Tibial nerve (tissue), 4 donors: ENCODE measurements at places on chromosomes 4 and X.
A peak's percentile ranks its signal among the peaks of the same experiment; 100 is the strongest.

GRCh38 chr4:92969650-92970379, 666.0 kb downstream of the GRID2 start:
- H3K4me1 ChIP-seq = peaks cover 12% of the 10 kb centered on the region
- H3K27me3 ChIP-seq = no peaks in the 10 kb centered on the region
- DNase-seq = no peak
- H3K27ac ChIP-seq = no peak overlapping the region
- no peaks in the 10 kb centered on the region for H3K36me3 ChIP-seq
- H3K4me3 ChIP-seq = no peak overlapping the region

- peak overlapping the region; percentile 36 for H3K4me3 ChIP-seq
- H3K27me3 ChIP-seq = no peaks in the 10 kb centered on the region
- no peaks in the 10 kb centered on the region for H3K36me3 ChIP-seq
- no peak overlapping the region for H3K27ac ChIP-seq
- H3K4me1 ChIP-seq = no peaks in the 10 kb centered on the region
These were observed 407.9 kb downstream of the PCDH18 start for GRCh38 chr4:137124278-137124932.

- no peaks in the 10 kb centered on the region for H3K36me3 ChIP-seq
- no peaks in the 10 kb centered on the region for H3K4me1 ChIP-seq
- H3K27ac ChIP-seq = no peak overlapping the region
- DNase-seq = no peak
- H3K27me3 ChIP-seq = no peaks in the 10 kb centered on the region
These were observed 156.4 kb downstream of the AMELX start for GRCh38 chrX:11449613-11450012.

- no peak for DNase-seq
- H3K4me3 ChIP-seq = no peak overlapping the region
- no peaks in the 10 kb centered on the region for H3K36me3 ChIP-seq
- no peak overlapping the region for H3K27ac ChIP-seq
These were observed 146.7 kb downstream of the TET2 start for GRCh38 chr4:105293360-105293759.

DNA sequence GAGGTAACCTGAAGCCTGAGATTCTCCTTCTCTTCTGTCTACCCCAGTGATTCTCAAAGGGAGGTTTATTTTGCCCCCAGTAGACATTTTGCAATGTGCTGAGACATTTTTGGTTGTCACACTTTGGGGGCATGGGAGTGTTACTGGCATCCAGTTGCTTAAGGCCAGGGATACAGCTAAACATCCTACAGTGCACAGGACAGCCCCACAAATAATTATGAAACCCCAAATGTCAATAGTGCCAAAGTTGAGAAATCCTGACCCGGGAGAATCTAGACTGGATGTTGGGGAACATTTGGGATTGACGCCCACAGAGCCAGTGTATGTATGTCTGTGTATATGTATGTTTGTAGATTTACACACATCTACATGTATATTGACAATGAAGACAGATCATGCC, 13.2 kb downstream of the MID1 start:
- H3K4me1 ChIP-seq = no peaks in the 10 kb centered on the region
- no peaks in the 10 kb centered on the region for H3K27me3 ChIP-seq
- H3K27ac ChIP-seq = no peak overlapping the region
- no peak for DNase-seq
- H3K36me3 ChIP-seq = no peaks in the 10 kb centered on the region

DNA sequence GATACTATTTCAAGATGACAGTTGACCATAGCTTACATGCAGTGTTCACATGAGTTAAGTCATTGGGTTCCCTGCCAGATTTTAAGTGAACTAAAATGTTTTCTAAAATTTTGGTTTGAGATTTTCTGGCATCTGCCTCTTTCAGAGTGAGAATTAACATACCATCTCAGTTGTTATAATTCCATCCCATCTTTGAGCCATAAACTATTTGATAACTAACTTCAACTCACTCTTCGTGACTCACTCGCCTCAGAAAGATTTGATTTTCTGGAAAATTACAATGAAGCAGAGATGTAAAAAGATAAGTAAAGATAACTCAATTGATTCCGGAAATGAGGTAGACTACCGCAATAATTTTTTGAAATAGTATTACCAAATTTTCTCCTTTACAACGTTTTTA, 61.8 kb downstream of the HMGB2 start:
- H3K36me3 ChIP-seq = no peaks in the 10 kb centered on the region
- no peak overlapping the region for H3K27ac ChIP-seq
- DNase-seq = no peak
- no peak overlapping the region for H3K4me3 ChIP-seq
- no peaks in the 10 kb centered on the region for H3K4me1 ChIP-seq
- no peaks in the 10 kb centered on the region for H3K27me3 ChIP-seq

DNA sequence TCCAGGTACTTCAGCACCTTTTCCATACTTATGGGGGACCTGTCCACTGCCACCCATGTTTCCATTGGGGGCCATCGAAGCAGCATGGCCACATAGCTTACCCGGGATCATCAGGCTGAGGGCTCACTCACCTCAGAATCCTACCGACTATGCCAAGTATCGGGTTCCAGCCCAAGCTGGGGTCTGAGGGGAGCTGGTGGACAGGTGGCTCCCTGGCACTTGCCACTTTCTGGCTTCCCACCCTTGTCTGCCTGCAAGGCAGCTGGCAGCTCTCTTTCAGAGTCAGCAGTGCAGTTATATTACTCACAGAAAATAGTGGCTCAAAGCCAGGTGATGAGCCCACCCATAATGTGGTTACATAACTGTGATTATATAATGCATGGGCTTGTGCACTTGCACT, 1153.8 kb downstream of the STIM2 start:
- H3K36me3 ChIP-seq = no peaks in the 10 kb centered on the region
- no peaks in the 10 kb centered on the region for H3K4me1 ChIP-seq
- no peak overlapping the region for H3K4me3 ChIP-seq
- no peak overlapping the region for H3K27ac ChIP-seq
- no peaks in the 10 kb centered on the region for H3K27me3 ChIP-seq

DNA sequence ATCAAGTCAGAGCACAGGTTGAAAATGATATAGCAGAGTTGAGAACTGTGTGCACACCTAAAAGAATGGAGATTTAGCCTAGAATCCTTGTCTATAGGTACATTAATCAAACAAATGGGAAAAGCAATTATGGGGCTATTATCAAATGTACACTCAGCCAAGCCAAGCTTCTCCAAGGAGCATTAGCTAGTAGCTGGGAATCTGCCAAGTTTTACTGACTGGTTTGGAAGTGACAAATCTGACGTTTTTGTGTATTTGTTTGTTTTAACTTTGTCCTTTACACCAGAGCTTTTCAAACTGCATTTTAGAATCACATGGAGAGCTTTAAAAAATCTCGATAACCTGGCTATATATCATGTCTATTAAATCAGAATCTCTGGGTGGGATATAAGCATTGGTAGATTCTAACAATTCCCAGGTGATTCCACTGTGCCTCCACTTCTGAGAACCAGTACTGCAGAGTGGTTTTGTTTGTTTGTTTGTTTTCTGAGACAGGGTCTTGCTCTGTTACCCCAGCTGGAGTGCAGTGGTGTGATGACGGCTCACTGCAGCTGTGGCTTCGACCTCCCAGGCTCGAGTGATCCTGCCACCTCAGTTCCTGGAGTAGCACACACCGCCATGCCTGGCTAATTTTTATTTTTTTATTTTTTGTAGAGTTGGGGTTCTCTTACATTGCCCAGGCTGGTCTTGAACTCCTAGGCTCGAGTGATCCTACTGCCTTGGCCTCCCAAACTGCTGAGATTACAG, 279.8 kb downstream of the UNC5C start:
- H3K4me3 ChIP-seq = no peak overlapping the region
- no peak for DNase-seq
- H3K4me1 ChIP-seq = no peaks in the 10 kb centered on the region
- H3K36me3 ChIP-seq = no peaks in the 10 kb centered on the region
- H3K27me3 ChIP-seq = no peaks in the 10 kb centered on the region
- no peak overlapping the region for H3K27ac ChIP-seq

GRCh38 chr4:152085657-152086056, 324.9 kb upstream of the GATB start:
- no peaks in the 10 kb centered on the region for H3K4me1 ChIP-seq
- H3K27me3 ChIP-seq = no peaks in the 10 kb centered on the region
- no peak overlapping the region for H3K27ac ChIP-seq
- no peak overlapping the region for H3K4me3 ChIP-seq
- H3K36me3 ChIP-seq = no peaks in the 10 kb centered on the region

- no peak overlapping the region for H3K4me3 ChIP-seq
- no peak overlapping the region for H3K27ac ChIP-seq
- DNase-seq = no peak
- H3K36me3 ChIP-seq = no peaks in the 10 kb centered on the region
These were observed 83.4 kb upstream of the KLHL13 start for GRCh38 chrX:118199997-118200396.

DNA sequence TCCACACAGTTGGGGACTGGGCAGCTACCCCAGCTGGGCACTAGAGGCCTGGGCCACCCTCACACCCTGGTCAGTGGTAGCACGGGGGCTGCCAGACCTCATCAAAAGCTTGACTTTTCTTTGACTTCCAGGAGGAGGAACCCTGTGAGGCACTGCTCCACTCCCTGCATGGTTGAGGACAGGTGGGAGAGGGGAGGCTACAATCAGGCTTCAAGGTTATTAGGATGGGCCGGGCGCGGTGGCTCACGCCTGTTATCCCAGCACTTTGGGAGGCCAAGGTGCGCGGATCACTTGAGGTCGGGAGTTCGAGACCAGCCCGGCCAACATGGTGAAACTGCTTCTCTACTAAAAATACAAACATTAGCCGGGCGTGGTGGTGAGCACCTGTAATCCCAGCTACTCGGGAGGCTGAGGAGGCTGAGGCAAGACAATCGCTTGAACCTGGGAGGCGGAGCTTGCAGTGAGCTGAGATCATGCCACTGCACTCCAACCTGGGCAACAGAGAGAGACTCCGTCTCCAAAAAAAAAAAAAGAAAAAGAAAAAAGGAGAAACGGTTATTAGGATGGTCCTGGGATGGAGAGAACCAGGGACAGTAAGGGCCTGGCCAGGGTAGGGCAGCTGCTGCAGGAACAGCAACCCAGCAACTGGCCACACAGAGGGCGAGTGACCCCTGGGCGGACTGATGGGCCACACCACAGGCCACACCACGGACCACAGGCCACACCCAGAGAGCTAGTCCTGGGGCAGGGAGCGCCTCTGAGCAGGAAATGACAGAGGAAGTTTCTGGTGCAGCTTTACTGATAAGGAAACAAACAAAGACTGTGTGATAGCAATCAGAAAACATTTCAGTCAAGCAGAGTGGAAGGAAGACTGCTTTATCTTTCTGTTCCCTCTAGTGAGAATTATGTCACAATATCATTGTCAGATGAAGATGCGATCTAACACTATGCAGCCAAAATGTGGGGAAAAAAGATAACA, 20.5 kb upstream of the OPN1LW start:
- H3K4me3 ChIP-seq = no peak overlapping the region
- DNase-seq = no peak
- no peaks in the 10 kb centered on the region for H3K27me3 ChIP-seq
- no peaks in the 10 kb centered on the region for H3K36me3 ChIP-seq
- H3K4me1 ChIP-seq = no peaks in the 10 kb centered on the region

- H3K27ac ChIP-seq = no peak overlapping the region
- no peak overlapping the region for H3K4me3 ChIP-seq
- no peaks in the 10 kb centered on the region for H3K36me3 ChIP-seq
These were observed 105.4 kb downstream of the STK32B start for GRCh38 chr4:5156682-5157081.

DNA sequence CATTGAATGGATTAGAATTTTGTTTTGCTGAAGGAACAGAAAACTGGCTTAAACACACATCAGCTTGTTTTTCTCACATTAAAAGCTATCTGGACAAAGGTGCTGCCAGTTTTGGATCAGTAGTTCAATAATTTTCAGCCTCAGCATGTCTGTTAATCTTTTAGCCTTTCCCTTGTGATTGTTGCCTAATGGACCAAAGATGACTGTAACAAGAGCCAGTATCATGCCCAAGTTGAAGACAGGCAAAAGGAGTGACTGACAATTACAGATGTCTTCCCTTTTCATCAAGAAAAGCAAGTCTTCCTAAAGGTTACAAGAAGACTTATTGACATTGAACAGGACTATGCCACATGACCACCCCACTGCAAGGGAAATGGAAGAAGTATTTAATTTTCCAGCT, 419.7 kb downstream of the MAPK10 start:
- DNase-seq = no peak
- no peaks in the 10 kb centered on the region for H3K27me3 ChIP-seq
- H3K4me1 ChIP-seq = no peaks in the 10 kb centered on the region
- no peak overlapping the region for H3K4me3 ChIP-seq

GRCh38 chr4:7020856-7021255, 22.3 kb upstream of the TADA2B start:
- H3K36me3 ChIP-seq = no peaks in the 10 kb centered on the region
- no peak for DNase-seq
- no peak overlapping the region for H3K4me3 ChIP-seq
- H3K27ac ChIP-seq = no peak overlapping the region
- H3K4me1 ChIP-seq = no peaks in the 10 kb centered on the region

DNA sequence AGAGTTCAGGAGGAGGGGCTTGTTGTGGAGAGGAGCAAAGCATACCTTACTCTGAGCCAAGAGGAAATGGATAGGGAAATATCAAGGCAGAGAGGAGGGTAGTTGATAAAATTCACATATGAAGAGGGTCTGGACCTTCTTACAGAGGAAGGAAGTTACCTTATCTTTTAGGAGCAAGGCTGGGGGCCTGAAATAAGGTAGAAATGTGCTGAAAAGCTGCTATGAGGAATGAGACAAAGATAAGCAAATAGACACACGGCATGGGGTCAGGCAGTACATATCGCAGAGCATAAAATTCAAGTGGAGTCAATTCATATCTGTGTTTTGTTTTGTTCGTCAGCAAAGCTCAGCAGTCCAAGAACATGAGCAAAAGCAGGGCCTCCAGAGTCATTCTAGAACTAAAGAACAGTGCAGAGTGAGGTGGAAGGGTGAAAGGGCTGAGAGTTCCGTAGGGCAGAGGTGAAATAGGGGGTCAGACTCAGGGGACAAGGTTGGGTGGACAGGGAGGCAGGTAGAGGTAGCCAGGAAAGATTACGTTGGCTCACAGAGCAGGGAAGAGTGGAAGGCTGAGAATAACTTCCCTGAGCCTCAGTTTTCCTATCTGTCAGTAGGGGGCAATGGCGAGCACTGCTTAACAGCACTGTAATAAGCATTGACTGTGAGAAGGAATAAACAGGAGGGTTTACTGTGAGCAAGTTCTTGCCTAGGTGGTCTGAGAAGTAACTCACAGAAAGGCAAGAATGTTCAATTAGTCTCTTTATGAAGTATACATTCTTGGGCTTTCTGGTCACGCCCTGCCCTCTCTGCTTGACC, 9.2 kb downstream of the VSIG4 start:
- no peak overlapping the region for H3K4me3 ChIP-seq
- peaks cover 6% of the 10 kb centered on the region for H3K4me1 ChIP-seq
- no peaks in the 10 kb centered on the region for H3K36me3 ChIP-seq

DNA sequence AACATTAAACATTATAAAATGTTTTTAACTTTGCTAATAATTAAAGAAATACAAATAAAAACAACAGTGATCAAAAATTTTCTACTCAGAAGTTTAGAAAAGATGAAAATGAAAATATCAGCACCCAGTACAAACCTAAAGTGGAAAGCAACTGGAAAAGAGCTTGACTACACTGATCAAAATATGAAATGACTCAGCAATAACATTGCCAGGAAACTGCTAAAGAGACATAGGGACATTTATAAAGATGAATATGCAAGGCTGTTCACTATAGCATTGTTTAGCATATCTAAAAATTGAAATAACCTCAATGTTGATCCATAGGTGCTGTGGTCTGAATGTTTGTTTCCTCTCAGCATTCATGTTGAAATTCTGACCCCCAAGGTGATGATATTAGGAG, 88.5 kb upstream of the NOCT start:
- H3K4me3 ChIP-seq = no peak overlapping the region
- DNase-seq = no peak
- H3K27ac ChIP-seq = no peak overlapping the region

GRCh38 chr4:151067316-151067970, 32.0 kb upstream of the RPS3A start:
- DNase-seq = no peak
- no peaks in the 10 kb centered on the region for H3K27me3 ChIP-seq
- H3K4me1 ChIP-seq = no peaks in the 10 kb centered on the region
- no peak overlapping the region for H3K27ac ChIP-seq
